ENCODE measurements at places on chromosomes 6 and 20.

DNA sequence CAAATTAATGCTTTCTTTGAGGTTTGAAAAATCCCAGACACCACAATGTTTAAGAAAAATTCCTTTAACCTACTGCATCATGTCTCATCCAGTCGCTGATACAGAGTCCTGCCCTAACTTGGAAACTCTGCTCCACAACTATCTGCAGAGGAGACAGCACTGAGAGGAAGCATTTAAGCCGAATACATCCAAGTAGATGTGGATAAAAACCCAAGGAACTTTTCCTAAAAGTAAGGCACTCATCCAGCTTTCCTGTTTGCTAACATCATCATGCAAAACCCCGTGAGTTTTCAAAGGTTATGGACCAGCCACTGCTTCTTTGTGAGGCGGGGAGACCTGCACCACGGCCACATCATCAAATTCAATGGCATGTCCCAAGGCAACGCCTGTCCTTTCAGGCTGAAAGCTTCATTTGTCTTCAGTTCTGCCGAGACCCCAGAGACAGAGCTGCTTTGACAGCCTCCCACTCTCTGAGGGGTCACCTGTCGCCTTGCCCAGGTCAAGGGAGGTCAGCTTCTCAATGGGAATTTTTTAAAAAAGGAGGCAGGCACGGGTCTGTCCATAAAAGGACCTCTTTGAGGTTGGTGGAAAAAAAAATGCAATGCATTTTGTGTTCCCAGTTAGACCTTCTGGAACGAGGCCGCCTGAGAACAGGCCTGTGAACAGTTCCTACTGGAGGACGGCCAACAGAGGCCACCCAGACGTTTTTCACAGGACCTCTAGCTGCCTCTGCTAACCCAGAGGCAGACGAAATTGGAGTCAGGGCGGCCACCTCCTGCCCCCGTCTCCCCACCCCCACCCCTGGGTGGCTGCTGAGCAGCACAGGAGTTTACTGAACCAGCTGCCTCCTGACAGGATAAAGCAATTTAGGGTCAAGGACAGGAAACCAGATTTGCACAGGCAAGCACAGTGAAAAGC is 142.5 kb upstream of the HDDC2 start:
- no peak for DNase-seq

- DNase-seq: no peak
These were observed 35.2 kb upstream of the BPIFA2 start for GRCh38 chr20:33132513-33133372.

GRCh38 chr6:138544501-138544900 is 45.2 kb upstream of the NHSL1 start:
- no peak for DNase-seq

- no peak for DNase-seq
These were observed 208.0 kb upstream of the KCNQ5 start for GRCh38 chr6:72413884-72414283.

DNA sequence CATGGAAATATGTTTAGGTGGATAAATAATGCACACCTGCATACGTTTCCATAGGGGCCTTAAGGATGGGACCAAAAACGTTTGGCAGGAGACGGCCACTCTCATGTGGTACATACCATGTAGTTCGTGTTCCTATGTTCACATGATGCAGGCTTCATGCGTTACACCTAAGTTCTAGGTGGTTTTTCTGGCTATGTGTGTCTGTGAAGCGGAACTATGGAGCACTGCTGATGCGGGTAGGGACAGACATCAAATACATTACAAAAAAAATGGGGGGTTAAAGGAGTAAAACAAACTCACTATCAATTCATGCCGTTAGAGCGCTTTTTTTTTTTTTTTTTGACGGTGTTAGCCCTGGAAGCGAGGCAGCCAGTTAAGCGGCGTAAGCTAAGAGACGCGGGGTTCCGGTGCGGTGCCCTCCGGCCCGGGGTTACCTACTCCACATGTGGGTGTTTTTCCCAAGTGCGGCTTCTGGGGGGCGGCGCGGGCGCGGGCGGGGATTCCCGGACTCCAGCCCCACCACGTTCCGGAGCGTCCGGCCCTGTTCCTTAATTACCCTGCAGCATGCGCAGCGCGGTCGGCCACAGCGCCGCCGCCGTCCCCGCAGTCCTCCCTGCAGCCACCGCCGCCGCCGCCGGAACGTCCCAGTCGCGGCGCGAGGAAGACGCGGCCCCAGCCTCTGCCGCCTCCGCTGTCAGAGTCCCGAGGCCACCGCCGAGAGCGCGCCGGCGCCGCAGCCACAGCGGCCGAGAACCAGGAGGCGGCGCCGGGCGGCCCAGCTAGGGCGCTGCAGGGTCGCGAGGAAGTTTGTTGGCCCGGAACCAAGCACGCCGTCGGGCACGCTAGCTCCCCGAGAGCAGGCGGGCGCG is 648 bp downstream of the COL19A1 start:
- DNase-seq: peak; percentile 50

DNA sequence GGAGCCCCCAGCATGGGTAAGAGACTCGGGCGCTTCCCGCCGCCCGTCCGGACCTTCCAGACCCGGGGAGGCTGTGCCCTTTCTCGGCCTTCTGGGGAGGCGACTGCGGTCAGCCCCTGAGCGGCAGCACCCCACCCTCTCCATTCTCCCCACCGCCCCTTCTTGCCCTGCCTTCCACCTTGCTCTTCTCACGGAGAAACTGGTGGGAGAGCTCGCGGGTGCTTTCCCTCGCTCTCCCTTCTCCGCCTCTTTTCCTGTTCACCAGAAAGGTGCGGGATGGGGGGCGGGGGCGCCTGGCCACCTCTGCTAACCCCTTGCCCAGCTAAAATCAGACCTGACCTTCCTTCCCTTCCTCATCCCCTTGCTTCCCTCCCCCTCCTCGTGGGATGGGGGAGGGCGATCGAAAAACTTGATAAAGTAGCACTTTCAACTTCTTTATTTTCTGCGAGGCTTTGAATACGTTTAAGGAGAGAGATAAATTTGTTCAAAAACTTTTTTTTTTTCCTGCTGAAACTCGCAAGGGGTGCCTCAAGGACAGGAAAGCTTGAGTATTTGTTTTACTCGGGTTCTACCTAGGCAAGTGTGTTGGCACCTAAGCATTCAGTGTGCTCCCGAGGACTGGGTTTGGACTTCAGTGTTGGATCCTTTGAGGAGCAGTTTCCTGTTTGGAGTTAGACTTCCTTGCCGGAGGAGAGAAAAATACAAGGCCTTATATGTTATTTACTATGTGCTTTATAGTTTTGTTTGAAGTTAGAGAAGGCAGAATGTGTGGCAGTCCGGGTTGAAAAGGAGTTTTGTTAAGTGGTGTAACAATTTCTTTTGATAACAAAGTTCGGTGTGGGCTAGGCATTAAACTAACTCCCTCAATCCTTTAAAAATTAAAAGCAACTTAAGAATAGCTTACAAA is 897 bp downstream of the CD2AP start:
- DNase-seq: no peak

- no peak for DNase-seq
These were observed 23.0 kb upstream of the FLRT3 start for GRCh38 chr20:14360416-14360815.

DNA sequence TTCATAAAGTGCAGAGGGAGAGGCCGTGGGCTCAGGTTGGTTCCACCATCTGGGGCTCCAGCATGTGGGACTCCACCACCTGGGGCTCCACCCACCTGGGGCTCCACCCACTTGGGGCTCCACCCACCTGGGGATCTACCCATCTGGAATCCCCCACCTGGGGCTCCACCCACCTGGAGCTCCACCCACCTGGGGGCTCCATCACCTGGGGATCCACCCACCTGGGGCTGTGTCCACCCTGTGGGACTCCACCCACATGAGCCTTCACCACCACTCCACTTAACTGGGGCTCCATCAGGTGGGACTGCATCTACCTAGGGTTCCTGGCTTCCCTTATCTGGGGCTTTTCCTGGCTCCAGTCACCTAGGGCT is 226.0 kb upstream of the CDYL start:
- DNase-seq: no peak

- no peak for DNase-seq
These were observed 207.8 kb downstream of the KHDC1L start for GRCh38 chr6:73017476-73017875.

DNA sequence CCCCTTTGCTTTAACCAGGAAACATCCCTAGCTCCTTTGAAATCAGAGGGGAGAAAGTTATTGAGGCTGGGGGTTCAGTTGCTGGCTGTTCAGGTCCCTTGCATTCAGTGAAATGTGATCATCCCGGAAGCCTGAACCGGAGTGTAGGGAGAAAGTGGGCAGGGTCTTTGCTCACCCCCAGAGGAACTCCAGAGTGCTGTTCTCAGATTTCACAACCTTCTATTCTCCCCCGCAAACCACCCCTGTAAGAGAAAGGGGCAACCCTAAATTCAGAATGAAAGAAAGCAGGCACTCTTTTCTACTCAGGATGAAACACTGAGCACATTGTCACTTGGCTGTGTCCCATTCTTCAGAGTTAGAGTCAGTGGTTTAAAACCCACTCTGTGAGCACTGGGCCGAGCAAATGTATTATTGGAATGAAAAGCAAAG is 139.8 kb downstream of the KHDC1L start:
- DNase-seq: no peak

DNA sequence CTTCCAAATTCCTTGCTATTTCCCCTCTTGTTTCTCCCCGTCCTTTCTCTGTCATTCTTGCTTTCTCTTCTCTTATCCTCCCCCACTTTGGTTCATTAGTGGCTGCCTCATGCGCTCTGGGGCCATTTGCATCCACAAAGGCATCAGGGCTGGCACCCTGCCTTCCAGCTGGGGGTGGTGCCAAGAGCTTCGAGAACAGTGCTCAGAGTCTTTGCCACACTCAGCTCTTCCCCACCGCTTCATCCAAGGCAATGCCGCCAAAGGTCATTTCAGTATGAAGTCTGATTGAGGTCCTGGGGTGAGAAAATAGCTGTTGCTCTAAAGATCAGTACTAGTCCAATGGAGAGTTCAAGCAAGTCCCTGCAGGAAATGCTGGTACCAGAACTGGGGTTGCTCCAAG is 22.7 kb downstream of the OLIG3 start:
- no peak for DNase-seq

DNA sequence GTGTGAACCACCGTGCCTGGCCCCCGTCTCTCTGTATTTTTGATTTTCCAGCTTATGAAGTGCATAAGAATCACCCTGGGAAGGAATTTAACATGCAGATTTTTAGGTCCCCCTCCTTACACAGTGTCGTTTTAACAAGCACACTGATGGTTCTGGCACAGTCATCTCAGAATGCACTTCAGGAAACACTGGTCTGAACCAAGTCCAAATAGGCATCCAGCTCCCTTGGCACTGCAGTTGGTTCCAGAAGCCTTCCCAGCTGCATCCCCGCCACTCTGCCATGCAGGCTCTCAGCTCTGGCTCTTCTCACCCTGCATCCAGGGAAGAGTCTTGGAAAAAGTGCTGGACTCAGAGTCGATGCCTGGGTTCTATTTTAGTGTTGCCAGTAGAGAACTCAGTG is 20.1 kb downstream of the RIPOR2 start:
- no peak for DNase-seq

DNA sequence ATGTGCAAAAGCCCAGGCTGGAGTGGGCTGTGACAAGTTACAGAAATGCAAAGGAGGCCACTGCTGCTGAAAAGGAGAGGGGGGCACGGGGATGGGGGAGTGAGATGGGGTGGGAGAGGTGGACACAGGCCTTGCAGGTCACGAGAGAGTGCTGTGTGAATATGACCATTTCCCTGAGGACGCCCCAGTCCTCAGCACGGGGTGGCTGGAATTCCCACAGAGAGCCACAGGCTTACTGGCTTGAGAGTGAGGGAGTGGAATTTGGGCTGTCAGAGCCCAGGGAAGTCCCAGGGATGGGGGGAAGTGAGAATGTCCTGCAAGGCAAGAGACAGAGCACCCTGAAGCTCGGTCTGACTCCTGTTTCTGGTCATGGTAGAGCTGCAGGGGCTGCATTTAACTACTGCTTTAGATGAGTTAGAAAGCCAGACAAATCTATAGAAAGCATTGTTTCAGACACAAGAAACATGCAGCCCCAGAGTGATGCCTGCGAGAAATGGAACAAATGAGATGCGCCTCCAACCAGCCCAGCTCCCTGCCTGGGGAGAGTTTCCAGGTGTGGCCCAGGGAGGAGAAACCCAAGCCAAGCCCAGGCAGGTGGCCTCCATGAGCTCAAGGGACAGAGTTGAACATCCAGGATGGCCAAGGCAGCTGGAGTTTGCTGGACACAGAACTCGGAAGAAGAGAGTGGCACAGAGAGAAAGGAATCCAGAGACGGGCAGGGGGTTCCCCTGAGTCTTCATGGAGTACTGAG is 30.5 kb downstream of the NPEPL1 start:
- no peak for DNase-seq

GRCh38 chr6:138492113-138492512 is 7.2 kb downstream of the NHSL1 start:
- DNase-seq: no peak

GRCh38 chr6:138113588-138114210 is 6.5 kb upstream of the PERP start:
- no peak for DNase-seq

DNA sequence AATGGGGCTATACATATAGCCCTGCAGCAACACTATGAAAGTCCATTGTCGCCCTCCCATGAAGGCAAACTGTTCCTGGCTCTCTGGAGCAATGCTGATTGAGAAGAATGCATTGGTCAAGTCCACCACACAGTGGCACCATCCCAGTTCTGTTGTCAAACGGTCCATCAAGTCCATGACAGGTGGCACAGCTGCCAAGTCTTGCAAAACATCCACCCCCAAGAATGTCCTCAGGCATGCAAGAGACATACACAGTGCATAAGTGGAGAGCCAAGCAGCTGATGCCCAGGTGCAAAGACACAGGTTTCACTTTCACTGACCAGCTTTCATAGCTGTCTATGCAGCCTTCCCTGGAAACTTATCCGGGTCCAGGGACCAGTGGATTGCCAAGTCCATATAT is 17.5 kb downstream of the ZNF391 start:
- DNase-seq: no peak

DNA sequence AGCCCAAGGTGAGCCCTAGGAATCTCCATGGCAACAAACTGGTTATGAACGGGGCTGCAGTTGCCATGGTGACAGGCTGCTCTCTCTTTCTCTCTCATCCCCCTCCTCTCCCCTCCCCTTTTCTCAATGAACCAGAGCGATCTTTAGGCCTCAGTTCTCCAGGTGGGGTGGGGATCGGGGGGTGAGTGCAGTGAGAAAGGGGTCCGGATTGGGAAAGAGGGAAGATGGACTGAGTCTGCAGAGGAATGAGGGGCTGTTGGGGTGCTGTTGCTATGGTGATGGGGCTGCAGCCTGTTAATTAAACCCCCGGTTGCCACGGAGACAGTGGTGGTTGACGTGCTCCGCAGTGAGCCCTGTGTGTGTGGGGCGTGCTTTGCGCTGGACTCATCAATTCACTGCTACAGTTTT is 3.6 kb upstream of the SLC12A5 start:
- no peak for DNase-seq

- DNase-seq: no peak
These were observed 143.5 kb downstream of the ZFP64 start for GRCh38 chr20:52047811-52048764.

GRCh38 chr20:23668477-23668951 is 20.3 kb downstream of the CST4 start:
- DNase-seq: no peak

GRCh38 chr6:10205120-10205519 is 209.8 kb downstream of the TFAP2A start:
- no peak for DNase-seq
